ENCODE measurements at places on chromosomes 11 and 22.
A peak's percentile ranks its signal among the peaks of the same experiment; 100 is the strongest.

DNA sequence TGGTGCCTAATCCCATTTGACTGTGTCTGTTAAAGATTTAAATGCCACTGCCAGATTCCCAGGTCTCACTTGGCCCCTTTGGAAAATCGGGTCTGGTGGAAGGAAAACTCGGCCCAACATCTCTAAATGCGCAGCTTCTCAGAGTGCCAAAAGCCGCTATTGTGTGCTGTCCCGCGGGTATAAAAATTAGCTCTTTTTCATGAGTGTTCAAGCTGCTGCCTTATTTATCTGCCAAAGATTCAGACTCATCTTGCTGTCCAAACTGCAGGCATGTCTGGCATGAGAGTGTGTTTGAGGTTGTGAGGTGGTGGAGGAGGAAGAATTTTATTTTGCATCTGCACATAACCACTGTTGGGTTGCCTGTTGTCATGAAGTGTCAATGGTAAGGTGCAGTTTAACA lies 91.4 kb downstream of the NELL1 start:
- DNase-seq = no peak

DNA sequence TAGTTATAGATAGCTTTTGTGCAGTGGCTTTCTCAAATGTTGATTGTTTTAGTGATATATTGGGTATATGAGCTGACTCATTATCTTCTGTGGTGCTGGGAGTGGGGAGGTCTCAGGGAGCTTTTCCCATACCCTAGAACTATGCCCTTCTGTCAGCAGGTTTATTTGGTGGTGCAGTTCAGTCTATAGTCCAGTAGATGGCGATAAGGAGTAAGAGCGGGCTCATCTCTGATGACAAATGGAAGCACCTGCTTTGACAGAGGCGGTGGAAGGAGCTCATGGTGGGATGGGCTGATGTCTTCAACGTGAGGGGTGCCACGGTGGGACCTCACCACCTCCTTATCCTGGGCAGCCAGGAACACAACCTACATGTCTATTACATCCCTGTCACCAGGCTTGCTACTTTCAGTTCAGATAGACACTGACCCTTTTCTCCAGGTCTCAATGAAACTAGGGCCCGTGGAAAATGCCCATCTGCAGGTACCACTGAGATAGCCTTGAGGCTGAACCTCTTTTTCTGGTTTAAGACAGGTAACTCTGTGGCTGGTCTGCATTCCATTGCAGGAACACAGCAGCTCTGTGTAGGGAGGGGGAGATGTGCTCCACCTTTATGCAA lies 13.0 kb upstream of the OR6A2 start:
- DNase-seq = peak; percentile 19

GRCh38 chr22:26559961-26560575 lies 29.9 kb downstream of the TPST2 start:
- DNase-seq = no peak

DNA sequence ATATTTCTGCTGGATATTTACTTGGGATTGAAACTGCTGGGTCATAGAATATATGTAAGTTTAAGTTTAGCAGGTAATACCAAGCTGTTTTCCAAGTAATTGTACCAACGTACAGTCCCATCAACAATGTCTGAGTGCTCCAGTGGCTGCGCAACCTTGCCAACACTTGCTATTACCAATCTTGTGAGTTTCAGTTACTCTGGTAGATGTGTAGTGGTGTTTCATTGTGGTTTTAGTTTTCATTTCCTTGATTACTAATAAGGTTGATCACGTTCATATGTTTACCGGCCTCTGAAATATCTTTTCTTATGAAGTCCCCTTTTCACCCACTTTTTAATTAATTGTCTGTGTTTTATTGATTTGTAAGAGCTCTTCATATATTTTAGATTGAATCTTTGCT lies 370.6 kb upstream of the CADM1 start:
- DNase-seq = no peak

DNA sequence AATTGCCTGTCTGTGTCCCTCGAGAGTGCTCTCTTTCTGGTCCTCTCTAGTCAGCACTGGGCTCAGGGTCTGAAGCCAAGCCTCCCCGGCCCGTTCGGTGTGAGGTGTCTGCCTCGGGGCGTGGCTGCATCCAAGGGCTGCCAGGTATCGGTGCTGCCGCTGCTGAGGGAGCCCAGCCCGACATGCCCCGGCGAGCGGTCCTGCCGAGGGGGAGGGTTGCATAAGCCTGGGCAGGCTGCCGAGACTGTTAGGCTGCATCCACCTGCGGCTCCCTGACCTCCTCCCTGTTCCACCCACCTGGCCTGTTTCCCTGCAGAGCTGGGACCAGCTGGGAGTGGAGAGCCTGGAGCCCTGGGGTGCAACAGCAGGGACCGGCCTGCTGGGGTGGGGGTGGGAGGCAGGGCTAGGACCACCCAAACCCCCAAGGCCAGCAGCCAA lies 6.3 kb downstream of the OVOL1 start:
- DNase-seq = no peak

- peak; percentile 66 for DNase-seq
Measured at GRCh38 chr11:117180661-117181585, 2.4 kb downstream of the SIDT2 start.

- DNase-seq = no peak
Measured at GRCh38 chr11:68782711-68783110, 31.4 kb upstream of the TESMIN start.

GRCh38 chr11:133064152-133064877 lies 468.0 kb downstream of the OPCML start:
- DNase-seq = peak; percentile 89

GRCh38 chr11:108931168-108931567 lies 266.3 kb downstream of the DDX10 start:
- no peak for DNase-seq

GRCh38 chr22:28768701-28769393 lies 3.6 kb upstream of the CCDC117 start:
- no peak for DNase-seq

GRCh38 chr11:113167599-113167998 lies 146.8 kb upstream of the TTC12 start:
- peak; percentile 52 for DNase-seq

DNA sequence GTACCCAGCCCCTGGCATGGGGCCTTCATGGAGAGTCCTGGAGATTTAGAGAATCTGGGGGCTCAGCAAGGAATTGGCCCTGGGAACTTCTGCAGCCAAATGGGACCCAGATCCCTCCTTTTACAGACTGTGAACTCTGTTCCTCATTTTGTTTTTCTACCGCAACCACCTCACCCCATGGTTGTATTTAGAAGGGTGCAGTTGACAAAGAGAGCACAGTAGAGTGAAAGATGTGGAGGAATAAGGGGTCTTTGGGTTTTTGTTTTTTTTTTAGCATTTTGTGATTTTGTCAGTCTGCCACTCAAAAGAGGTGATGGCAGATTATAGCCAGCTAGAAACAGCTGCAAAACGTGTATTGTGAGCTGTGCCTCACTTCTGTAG lies 1.9 kb downstream of the ZNF74 start:
- no peak for DNase-seq

GRCh38 chr11:70772950-70773349 lies 374.6 kb downstream of the CTTN start:
- DNase-seq = no peak

DNA sequence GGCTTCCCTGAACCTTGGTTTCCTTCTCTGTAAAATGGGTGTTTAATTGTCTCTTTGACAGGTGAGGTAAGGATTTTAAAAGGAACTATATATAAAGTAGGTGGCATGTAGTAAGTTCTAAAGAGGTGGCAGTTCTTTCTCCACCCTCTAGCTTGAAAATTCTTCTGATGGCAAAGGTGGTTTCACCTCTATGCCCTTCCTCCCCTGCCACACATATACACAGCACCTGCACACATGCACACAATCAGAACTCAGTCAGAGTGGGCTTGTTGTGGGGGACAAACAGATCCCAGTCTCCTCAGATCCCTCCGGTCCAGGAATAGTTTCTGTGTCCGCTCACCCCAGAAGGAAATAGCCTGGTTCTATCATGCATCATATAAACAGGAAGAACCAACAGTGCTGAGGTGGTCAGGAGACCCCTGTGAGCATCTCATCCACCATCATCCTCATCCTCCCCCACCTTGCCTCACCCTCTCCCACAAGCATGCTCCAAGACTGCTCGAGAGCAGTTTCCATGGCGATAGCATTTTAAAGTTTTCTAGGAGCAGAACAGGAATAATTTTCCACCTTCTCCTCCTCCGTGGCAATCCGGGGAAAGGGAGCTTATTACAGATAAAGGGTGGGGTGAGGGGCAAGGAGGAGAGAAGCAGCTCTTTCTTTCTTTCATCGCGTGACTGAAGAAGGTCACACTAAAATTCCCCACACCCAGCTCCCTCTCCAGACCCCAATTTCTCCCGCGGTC lies 123.6 kb downstream of the CHST1 start:
- no peak for DNase-seq

GRCh38 chr22:47199261-47199978 lies 437.0 kb downstream of the TBC1D22A start:
- no peak for DNase-seq

DNA sequence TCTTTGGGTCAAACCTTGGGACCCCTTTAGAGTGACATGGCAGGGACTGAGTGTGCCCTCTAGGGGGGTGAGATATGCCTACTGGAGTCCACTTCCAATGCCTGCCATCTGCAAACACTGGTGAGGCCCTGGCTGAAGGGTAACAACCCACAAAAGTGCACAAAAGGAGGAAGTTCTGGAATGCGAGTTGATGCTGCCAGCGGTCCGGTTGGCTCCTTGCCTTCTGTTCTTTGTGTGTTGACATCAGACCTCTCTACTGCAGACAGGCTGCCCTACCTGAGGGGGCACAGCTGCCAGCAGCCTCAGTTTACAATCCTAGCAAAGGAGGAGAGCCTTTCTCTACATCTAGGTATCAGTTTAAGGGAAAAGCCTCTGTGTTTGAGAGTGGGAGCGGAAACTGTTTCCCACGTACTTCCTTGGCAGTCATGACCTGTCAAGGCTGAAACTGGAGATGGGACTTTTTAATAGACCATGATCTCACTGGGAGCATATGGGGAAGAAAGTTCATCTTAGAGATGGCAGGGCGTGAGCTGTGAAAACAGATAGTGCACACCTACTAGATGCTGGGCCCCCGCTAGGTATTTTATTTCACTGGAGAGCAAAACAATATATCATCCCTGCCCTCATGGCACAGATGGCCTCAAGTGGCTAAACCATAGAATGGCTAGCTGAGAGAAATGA lies 27.2 kb downstream of the BMAL1 start:
- no peak for DNase-seq

- peak; percentile 81 for DNase-seq
Measured at GRCh38 chr11:63768237-63769041, at the start of gene ZFTA. ZFTA (minus strand) TSS chr11:63768775; CDS start chr11:63768622, 153 bp downstream.

- DNase-seq = no peak
Measured at GRCh38 chr11:116688202-116688540, 84.6 kb downstream of the BUD13 start.

GRCh38 chr11:31030138-31030792 lies 339.3 kb downstream of the DCDC1 start:
- no peak for DNase-seq

DNA sequence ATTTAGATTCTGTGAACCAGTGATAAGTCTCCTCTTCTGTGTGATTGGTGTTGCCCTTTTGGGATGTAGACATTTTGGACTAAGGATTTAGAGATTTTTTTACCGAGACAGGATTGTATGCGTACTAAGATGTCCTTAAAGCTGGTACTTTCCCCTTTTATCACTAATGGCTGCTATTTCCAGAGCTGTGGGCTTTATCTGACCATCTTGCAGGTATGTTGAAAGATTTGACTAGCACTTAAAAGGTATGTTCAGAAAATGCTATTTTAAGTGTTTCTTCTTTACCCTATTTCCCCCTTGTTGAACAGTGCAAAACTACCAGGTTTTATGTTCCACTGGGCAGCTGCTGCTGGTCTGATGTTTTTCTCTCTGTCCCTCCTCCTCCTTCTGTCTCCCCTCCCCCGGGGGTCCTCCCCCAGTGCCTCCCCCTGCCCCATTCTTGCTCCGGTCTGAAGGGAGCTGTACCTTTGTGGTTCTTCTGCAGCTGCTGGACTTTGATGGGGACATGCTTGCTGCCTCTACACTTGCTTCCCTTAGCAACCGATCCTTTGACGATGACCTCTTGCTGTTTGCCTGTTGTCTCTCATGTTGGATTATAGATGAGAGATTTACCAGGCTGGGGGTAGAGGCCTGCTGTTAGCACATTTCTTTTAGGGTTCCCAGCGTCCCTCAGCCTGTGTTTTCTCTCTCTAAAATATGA lies 59.6 kb downstream of the ZNRF3 start:
- no peak for DNase-seq

DNA sequence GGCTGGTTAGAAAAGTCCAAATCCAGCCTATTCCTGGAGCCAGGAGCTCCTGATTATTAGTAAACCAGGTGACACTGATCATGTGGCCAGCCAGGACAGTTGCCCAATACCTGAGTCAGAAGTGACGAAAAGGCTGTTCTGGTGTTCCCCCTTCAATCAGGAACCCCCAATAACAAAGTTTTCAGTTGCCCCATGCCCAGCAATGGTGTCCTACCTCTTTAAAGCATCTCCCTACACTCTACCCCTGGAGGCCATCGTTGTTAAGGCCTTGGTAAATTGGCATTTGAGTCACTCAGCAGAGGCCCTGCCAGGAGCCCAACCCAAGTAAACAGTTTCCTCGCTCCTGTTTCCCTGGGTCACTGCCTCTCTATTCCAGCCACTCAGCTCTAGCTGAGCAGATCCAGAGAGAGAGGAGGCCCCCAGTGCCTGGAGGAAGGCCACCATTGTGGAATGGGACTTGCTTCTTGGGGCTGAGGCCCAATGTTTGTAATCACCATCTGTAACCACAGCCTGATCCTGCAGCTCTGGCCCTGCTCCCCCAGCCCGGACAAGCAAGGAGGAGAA lies 25.0 kb downstream of the ARHGAP1 start:
- DNase-seq = peak; percentile 57

DNA sequence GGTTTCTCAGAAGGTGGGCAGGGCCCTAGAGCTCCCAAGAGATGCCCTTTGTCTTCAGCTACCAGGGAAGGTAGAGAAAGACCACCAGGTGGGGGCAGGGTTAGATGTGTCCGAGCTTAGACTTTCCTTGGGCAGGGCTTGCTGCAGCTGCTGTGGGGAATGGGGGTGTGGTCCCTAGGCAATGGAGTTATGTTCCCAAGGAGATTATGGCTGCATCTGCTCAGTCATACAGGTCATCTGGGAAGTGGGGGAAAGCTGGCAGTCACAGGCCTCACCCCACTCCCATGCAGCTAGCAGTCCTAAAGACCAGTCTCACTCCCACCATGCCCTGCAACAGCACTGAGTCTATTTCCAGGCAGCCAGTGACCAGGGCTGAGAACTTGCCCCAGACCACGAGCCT lies 29.5 kb downstream of the MMP27 start:
- DNase-seq = no peak

- no peak for DNase-seq
Measured at GRCh38 chr11:132358573-132358953, 988.1 kb downstream of the NTM start.

DNA sequence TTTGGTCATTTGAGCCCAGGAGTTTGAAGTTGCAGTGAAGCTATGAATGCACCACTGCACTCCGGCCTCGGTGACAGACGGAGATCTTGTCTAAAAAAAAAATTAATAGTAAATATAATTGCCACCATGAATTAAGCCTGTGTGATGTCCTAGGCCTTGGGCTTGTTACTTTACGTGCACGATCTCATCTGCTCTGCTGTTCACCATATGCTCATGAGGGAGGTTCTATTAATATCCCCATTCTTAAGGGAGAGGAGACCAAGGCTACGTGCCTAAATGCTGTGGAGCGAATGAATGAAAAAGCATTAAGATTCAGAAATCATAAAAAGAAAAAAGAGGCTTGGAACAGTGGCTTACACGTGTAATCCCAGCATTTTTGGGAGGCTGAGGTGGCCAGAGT lies 2.6 kb upstream of the ATG2A start:
- DNase-seq = no peak

Measured in right hindlimb (tissue), 1 donor.